Cortex of kidney (tissue), 1 donor: ENCODE measurements at places on chromosomes 2 and 18.

- no peak for DNase-seq
These were observed 18.4 kb downstream of the VPS54 start for GRCh38 chr2:64000630-64001381.

DNA sequence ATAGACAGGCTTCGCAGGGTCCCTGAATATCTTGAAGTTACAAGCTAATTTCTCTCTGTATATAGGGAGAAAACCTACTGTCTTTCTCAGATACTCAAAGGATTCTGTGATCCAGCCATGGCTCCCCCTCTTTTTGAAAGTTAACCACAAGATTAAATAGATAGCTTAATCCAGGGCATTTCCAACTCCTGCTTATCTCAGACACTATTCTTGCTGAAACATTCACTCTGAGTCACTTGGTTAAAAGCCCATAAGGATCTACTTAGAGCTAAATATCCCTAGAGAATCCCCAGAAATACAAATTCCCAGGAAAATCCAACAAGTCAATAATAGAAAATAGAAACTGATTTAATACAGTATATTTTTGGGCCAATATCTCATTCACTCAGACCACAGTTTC, 179.1 kb upstream of the LYPD1 start:
- no peak for DNase-seq

DNA sequence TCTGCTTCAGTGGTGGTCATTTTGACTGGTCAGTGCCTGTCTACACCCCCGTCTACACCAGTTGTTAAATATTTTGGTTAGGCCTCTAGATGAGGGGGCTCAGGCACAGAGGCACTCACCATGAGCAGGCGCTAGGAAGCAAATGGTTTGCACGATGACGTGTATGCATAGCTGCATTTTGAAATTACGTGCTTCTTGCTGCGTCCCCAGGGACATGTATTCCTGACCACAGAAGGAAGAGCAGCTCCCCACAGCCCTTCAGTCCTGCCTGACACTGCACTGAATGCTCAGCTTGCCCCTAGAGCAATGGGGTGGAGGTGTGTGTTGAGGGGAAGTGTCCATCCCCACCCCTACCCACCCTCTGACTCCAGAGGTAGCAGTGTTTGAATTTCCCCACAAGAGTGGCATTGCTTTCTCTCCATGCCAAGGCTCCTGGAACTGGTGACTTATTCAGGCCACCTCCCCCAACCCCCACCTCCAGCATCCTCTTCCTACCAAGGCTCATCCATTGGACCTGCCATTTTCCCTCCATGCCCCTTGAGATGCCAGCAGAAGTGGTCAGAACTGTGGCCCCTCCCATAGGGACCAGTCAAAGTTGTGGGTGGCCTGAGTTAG, 11.4 kb upstream of the ZAP70 start:
- DNase-seq = no peak

DNA sequence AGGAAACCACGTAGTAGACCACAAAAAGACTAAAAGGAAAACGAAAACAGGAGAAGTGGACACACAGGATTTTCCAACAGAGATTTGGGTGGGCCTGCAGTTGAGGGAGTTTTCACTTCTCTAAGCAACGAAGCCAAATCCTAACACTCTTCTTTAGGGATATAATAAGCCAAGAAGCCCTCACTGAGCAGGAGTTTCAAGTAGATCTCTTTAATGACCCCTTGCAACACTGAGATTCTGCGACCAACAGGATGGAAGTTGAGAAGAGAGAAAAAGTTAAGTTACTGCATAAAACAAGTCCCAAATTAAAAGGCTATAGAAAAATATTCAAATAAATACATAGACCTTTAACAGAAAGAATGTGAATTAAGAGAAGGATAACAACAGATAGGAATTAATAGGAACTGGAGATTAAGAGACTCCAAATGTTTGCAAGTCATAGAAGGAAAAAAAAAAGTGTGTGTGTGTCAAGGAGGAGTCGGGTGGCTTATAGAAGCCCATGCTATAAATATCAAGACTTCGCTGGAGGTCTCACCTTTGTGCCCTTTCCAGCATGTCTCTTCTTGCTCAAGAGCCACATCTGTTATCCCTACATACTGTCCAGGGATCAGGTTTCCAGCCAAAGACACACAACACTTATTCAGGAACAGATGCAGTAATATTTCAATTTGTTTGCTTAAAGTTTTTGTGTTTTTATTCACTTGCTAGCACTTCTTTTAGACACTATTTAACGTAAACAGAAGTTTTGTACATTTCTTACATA, 69.4 kb upstream of the ARHGAP28 start:
- DNase-seq = no peak

DNA sequence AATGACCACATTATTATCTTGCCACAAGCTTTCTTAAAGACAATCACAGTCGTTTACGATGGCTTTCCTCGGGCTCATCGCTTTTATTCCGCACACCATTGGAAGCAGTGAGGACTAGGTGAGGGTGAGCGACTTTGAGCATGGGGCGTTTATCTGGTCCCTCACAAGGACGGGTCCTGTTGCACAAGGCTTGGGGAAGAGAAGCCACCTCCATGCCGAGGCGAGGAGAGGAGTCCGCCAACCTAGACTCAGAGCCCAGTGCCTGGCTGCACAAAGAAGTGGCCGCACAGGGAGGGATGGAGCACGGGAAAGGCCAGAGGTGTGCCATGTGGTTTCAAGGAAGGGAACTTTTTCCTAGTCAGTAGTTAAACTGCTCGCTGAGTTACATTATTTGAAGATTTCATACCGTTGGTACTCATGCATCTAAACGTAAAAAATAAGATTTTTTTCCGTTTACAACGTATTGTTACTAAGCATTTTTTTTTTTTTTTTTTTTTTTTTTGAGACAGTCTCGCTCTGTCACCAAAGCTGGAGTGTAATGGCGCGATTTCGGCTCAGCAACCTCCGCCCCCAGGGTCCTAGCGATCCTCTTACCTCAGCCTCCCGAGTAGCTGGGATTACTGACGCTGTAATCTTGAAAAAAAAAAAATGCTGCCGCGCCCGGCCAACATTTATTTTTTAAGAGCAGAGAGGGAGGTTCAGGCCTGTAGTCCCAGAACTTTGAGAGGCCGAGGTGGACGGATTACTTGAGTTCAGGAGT, 849 bp upstream of the CYP27C1 start:
- no peak for DNase-seq

- no peak for DNase-seq
These were observed 689 bp downstream of the RPRD1A start for GRCh38 chr18:36066686-36067054.

- no peak for DNase-seq
These were observed 979 bp downstream of the LONRF2 start for GRCh38 chr2:100321179-100321865.
